ENCODE measurements at places on chromosomes 1 and 21.

DNA sequence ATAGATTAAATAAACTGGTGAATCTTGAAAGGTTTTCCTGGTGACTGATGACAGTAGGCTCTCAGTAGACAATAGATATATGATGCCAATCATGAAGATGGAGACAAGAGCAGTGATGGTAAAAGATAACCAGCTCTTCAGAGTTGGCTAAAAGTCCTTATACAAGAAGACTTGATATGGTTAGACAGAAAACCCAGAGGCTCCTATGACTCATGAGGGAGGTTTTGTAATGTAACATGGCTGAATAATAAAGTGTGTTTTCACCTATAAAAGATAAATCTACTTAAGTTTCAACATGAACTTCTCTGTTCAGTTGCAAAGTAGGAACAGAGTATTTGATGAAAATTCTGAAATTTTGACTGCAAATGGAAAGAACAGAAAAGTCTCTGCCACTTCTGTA is 12.7 kb upstream of the CRNN start:
- DNase-seq = no peak

GRCh38 chr1:181452746-181453145 is 30.6 kb upstream of the CACNA1E start:
- no peak for DNase-seq

- no peak for DNase-seq
These were observed 7.0 kb upstream of the RWDD3 start for GRCh38 chr1:95226781-95227660.

DNA sequence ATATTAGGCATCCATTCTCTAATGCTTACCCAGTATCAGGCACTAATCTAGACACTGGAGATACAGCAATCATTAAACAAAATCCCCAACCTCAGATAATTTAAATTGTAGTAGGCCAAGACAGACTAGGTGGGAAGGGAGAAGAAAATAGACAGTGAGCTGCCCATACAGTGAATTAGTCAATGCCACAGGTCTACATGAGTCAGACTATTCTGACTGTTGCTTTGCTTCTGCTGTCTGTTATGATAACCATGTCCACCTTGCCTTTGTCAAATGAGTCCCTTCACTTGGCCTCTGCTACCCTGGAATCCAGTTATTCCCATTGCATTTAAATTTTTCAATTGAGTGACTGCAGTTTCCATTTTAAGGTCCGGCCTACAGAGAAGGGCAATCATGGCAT is 59.5 kb downstream of the PIK3R3 start:
- no peak for DNase-seq

DNA sequence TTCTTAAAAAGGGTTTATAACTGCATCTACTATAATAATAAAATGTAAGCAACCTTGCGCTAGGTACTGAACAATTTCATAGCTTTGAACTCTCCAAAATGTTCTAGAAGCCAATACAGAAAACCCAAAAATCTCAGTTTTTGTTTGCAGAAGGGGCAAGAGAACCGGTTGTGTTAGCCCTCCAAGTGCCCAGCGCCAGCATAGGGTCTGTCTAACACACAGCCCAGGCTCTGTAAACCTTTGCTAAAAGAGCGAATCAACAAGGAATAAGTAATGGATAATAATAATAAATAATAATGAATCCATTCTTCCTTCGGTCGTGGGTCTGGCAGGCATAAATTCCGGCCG is 333 bp upstream of the CHAF1B start:
- no peak for DNase-seq

- DNase-seq = no peak
These were observed 18.9 kb upstream of the LRP8 start for GRCh38 chr1:53346814-53347176.

DNA sequence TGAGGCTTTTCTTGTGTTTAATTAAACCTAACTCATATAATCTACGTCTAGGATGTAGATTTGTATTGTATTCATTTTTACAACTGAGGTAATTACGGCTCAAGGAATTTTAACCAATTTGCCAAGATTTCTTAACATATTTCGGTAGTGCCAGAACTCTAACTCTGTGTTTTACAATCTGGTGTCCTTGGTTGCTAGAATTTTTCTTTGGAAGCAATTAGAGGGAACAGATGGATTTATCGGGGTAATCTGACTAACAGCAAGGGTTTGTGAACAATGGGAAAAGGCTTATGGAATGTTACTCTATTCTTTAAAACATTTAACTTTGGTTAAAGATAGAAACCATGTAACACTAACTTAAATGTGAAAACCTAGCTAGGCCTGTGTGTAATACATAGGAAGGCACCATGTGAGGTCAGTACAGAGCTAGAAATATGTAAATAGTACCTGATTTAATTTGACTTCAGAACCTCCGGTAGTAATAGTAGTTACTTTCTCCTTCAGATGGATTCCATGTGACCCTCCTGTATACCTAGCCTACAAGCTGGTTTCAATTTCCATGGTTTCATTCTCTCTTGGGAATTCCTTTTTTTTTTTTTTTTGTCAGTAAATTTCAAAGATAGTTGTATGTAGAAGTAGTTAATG is 1.2 kb downstream of the MTF2 start:
- DNase-seq = no peak

DNA sequence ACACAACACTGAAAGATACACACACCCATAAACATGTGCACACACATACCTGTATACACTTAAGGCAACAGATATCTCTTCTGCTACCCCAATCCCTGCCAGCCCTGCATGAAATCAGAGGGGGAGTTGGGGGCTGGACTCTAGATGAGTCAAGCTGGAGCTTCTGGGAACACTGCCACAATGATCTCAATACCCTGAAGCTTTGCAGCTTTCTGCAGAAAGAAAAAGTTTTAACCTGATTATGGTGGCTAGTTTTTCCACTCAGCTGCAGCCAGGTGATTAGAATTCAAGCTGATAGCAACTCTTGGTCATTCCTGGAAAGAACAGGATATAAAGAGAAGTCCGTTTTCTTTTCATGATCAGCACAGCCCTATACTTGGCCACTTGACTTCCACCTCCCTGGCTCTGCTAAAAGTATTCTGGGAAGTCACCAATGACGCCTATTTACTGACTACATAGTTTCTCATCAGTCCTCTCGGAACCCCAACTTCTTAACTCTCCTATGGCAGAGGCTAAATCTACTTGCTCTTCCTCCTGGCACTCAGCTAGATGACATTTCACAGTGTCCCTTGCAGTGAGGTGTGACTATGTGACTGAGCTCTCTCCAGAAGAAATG is 20.7 kb upstream of the DNASE2B start:
- no peak for DNase-seq

- peak; percentile 11 for DNase-seq
These were observed 122.0 kb downstream of the LMO4 start for GRCh38 chr1:87450615-87451209.

DNA sequence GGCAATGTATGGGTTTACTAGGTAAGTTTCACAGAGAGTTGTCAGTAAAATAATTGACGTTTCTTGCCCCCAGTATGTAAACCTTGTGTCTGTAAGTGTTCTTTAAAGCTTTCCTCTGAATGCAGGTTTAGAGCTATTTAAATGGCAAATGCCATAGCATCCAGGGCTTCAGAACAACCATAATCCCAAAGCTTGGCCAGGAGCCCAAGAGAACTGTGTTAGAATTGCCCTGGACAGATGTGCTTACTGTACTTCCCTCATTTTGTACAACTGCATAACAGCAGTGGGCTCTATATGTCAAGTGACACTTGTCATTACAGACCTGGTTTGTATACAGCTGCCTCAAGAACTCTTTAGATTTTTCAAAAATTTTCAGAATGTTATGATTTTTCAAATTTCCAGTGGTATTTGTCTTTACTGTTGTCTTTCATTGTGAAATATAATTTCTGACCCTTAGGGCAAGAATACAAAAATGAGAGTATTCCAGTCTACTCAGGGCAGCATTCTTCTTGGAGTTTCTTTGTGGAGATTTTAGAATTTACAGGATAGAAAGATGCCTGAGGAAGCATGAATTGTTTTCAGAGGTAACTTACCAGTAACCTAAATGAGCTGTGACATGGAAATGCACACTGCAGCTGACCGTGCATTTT is 136.9 kb upstream of the L1TD1 start:
- no peak for DNase-seq

- peak; percentile 21 for DNase-seq
These were observed at the start of gene MTARC2 for GRCh38 chr1:220748089-220748934. Gene MTARC2, plus strand, starts transcription at chr1:220748322. Its CDS starts 210 bp downstream, at chr1:220748532.
